ENCODE measurements at places on chromosomes 13 and 19. TPM values are rescaled to one million over a fixed set of nuclear protein-coding genes. Genes with fewer than 3 reads are reported as not detected.

DNA sequence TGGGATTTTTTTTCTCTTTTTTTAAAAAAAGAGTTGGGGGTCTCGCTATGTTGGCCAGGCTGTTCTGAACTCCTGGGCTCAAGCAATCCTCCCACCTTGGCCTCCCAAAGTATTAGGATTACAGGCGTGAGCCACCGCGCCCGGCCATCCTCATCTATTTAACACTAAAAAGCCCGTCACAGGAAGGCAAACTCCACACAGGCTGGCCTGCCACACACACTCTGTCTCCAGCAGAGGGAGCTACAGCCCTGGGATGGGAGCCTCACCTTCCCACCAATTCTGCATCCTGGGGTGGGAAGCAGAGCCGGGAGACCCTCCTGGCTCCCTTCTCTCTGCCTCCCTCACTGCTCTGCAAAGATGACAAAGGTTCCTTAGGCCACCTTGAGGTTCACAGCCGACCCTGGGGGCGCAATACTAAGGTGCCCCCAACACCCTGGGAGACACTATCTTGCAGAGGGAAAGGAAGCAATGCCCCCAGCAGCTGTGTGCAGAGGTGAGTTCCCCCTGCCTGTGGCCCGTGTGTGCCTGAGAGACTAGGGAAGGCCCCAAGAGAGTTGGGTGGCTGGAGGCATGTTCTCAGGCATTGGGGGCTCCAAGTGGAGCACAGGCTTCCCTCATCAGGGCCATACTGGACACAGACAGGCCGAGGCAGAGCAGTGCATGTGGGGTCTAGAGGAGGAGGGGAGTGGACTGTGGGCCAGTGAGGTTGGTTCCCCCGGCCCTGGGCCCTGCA lies 27.4 kb upstream of the TIMM44 start:
- no peaks in the 10 kb centered on the region for H3K27me3 ChIP-seq
- DNase-seq, result peak; percentile 28
- H3K4me1 ChIP-seq, result peaks cover 1% of the 10 kb centered on the region
- H3K36me3 ChIP-seq, result peaks cover 33% of the 10 kb centered on the region
- H3K27ac ChIP-seq, result no peak overlapping the region

- H3K4me3 ChIP-seq, result no peak overlapping the region
- peaks cover 25% of the 10 kb centered on the region for H3K27me3 ChIP-seq
- no peaks in the 10 kb centered on the region for H3K36me3 ChIP-seq
- no peak overlapping the region for H3K27ac ChIP-seq
Observed at GRCh38 chr19:49940482-49940791, 11.1 kb upstream of the NUP62 start.

GRCh38 chr13:51834581-51835171 lies 10.3 kb downstream of the TMEM272 start:
- no peaks in the 10 kb centered on the region for H3K36me3 ChIP-seq
- DNase-seq, result no peak
- H3K27me3 ChIP-seq, result peaks cover 8% of the 10 kb centered on the region

DNA sequence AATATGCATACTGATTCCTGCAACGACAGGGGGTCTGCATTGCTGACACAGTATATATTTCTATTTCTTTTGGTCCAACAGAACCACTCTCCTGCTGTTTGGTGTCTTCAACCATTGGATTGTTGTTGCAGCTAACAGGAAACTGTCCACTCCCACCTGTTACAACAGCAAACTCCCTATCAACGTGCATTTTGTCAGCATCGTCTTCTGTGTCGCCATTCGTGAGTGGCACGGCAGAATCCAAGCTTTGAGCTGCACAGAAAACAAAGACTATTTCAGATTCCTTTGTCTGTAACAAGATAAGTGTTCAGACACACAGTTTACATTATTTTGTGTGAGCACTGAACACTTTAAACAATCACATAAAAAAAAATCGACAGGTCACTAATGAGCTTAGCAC lies 31.3 kb downstream of the ANKRD10 start:
- peaks cover 12% of the 10 kb centered on the region for H3K36me3 ChIP-seq
- no peak for DNase-seq
- H3K4me3 ChIP-seq, result no peak overlapping the region
- H3K4me1 ChIP-seq, result peaks cover 20% of the 10 kb centered on the region
- no peak overlapping the region for H3K27ac ChIP-seq
- no peaks in the 10 kb centered on the region for H3K27me3 ChIP-seq

GRCh38 chr13:26589754-26590153 lies 32.3 kb downstream of the WASF3 start:
- peaks cover 24% of the 10 kb centered on the region for H3K27me3 ChIP-seq
- H3K4me1 ChIP-seq, result no peaks in the 10 kb centered on the region
- H3K36me3 ChIP-seq, result no peaks in the 10 kb centered on the region
- DNase-seq, result no peak
- H3K27ac ChIP-seq, result no peak overlapping the region
- H3K4me3 ChIP-seq, result no peak overlapping the region

GRCh38 chr13:57629821-57630235 lies 1.7 kb upstream of the PCDH17 start:
- H3K27me3 ChIP-seq, result peaks cover 61% of the 10 kb centered on the region
- peaks cover 20% of the 10 kb centered on the region for H3K36me3 ChIP-seq
- peak; percentile 33 for DNase-seq
- H3K4me1 ChIP-seq, result peaks cover 31% of the 10 kb centered on the region

GRCh38 chr13:62960723-62961122 lies 1545.1 kb upstream of the PCDH20 start:
- H3K4me3 ChIP-seq, result no peak overlapping the region
- no peaks in the 10 kb centered on the region for H3K4me1 ChIP-seq
- H3K27me3 ChIP-seq, result no peaks in the 10 kb centered on the region

- no peak for DNase-seq
- H3K4me1 ChIP-seq, result no peaks in the 10 kb centered on the region
- H3K27me3 ChIP-seq, result no peaks in the 10 kb centered on the region
- H3K36me3 ChIP-seq, result no peaks in the 10 kb centered on the region
- H3K4me3 ChIP-seq, result no peak overlapping the region
- H3K27ac ChIP-seq, result no peak overlapping the region
Observed at GRCh38 chr13:106468207-106468606, 67.3 kb downstream of the EFNB2 start.

- H3K4me3 ChIP-seq, result no peak overlapping the region
- no peak for DNase-seq
- H3K36me3 ChIP-seq, result no peaks in the 10 kb centered on the region
- H3K27me3 ChIP-seq, result no peaks in the 10 kb centered on the region
- no peak overlapping the region for H3K27ac ChIP-seq
- H3K4me1 ChIP-seq, result peaks cover 6% of the 10 kb centered on the region
Observed at GRCh38 chr13:74922963-74923362, 559.0 kb downstream of the TBC1D4 start.

- no peak overlapping the region for H3K27ac ChIP-seq
- no peaks in the 10 kb centered on the region for H3K27me3 ChIP-seq
- H3K4me1 ChIP-seq, result no peaks in the 10 kb centered on the region
- H3K4me3 ChIP-seq, result no peak overlapping the region
Observed at GRCh38 chr19:38329651-38330050, 6.0 kb upstream of the CATSPERG start.

- H3K36me3 ChIP-seq, result no peaks in the 10 kb centered on the region
- H3K27me3 ChIP-seq, result no peaks in the 10 kb centered on the region
- H3K27ac ChIP-seq, result no peak overlapping the region
- DNase-seq, result no peak
- H3K4me1 ChIP-seq, result no peaks in the 10 kb centered on the region
Observed at GRCh38 chr13:61247149-61247936, 168.3 kb downstream of the PCDH20 start.

- DNase-seq, result no peak
- no peaks in the 10 kb centered on the region for H3K27me3 ChIP-seq
- peaks cover 14% of the 10 kb centered on the region for H3K36me3 ChIP-seq
- no peak overlapping the region for H3K4me3 ChIP-seq
Observed at GRCh38 chr19:33133438-33134031, 1.6 kb downstream of the WDR88 start.

DNA sequence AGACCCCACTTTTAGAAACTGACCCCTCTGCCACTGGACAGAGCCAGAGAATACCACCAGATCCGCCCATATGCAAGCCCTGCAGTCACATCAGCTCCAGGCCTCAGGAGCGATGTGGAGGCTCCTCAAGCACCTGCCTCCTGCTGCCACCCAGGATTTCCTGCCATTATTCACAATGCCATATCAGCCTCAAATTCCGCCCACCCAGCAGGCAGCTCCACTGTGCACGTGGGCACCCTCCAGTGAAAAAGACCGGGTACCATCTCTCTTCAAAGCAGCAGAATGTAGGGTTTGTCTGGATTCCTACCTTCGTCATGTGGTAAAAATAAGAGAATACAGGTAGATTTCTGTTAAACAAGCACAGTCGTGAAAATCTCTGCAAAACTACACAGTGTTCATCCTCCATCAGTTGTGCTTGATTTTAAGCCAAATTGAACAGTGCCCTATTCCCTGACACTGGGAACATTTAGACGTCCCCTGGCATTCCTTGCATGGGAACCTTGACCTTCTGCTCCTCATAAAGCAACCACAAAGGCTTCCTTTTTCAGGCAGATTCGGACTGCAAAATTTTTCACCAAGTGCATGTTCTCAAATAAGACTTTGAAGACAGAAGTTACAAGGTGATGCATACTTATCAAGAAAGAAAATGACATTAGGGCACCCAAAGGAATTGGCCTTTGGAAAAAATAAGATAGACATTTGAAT lies 56.4 kb downstream of the FAM124A start:
- H3K36me3 ChIP-seq, result no peaks in the 10 kb centered on the region
- peaks cover 5% of the 10 kb centered on the region for H3K4me1 ChIP-seq
- H3K27ac ChIP-seq, result no peak overlapping the region
- H3K27me3 ChIP-seq, result peaks cover 6% of the 10 kb centered on the region

DNA sequence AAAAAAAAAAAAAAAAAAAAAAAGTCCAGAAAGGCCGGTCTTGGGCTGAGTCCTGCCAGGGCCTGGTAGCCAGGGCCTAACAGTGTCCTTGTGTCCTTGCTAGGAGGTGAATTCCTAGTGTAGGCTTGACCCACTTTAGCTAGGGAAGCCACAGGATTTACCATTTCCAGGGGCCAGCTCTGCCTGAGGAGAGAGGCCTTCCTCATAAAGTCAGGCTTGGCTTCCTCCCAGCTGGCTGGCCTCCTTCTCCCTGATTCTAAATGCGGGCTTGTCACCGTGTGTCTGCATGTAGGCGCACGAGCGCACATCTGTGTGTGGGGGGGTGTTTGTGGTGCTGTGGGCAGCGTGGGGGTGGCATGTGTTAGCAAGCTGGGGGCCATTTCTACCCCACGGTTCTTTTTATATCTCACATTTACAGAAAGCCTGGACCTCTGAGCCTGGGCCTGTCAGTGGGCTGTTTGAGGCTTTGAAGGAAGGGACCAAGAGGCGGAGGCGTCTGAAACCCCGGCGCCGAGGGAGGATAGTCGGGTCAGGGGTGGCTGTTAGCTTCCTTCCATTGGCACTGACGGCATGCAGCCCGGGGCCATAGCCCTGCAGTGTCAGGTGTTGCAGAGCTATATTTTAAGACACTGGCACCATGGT lies 31.7 kb downstream of the IER2 start:
- peaks cover 21% of the 10 kb centered on the region for H3K4me1 ChIP-seq
- H3K27ac ChIP-seq, result peak overlapping the region; percentile 34
- no peaks in the 10 kb centered on the region for H3K27me3 ChIP-seq
- H3K4me3 ChIP-seq, result no peak overlapping the region

DNA sequence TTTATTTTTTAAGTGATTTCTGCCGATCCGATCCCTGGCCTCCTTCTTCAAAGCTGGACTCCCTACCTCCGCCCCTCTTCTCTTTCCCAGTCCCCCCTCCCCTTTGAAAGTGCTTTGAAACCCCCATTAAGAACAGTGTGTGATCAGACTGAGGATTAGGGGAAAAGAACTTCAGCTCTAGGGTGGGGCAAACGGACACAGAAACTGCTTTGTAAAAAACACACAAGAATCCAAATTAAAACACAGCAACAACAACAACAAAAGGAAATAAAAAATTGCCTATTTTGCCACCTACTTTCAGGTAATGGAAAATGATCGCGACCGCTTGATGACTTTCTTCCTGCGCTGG lies 1.4 kb downstream of the SPRY2 start:
- H3K4me3 ChIP-seq, result no peak overlapping the region
- peaks cover 31% of the 10 kb centered on the region for H3K27me3 ChIP-seq
- peaks cover 3% of the 10 kb centered on the region for H3K36me3 ChIP-seq
- peaks cover 14% of the 10 kb centered on the region for H3K4me1 ChIP-seq
- no peak overlapping the region for H3K27ac ChIP-seq
- DNase-seq, result no peak

- no peak overlapping the region for H3K27ac ChIP-seq
- peak; percentile 36 for DNase-seq
- no peak overlapping the region for H3K4me3 ChIP-seq
- H3K36me3 ChIP-seq, result no peaks in the 10 kb centered on the region
- H3K27me3 ChIP-seq, result peaks cover 16% of the 10 kb centered on the region
Observed at GRCh38 chr19:35404879-35405622, 34.2 kb downstream of the GPR42 start.

GRCh38 chr19:5655412-5655811 lies 24.9 kb downstream of the MICOS13 start:
- no peak overlapping the region for H3K27ac ChIP-seq
- H3K4me1 ChIP-seq, result no peaks in the 10 kb centered on the region
- no peaks in the 10 kb centered on the region for H3K27me3 ChIP-seq
- H3K36me3 ChIP-seq, result peaks cover 69% of the 10 kb centered on the region
- H3K4me3 ChIP-seq, result no peak overlapping the region

GRCh38 chr19:41025871-41026270 lies 34.8 kb downstream of the CYP2B6 start:
- H3K4me1 ChIP-seq, result no peaks in the 10 kb centered on the region
- no peak overlapping the region for H3K4me3 ChIP-seq
- H3K27me3 ChIP-seq, result peaks cover 28% of the 10 kb centered on the region
- no peak for DNase-seq

- H3K27ac ChIP-seq, result no peak overlapping the region
- no peak overlapping the region for H3K4me3 ChIP-seq
- H3K27me3 ChIP-seq, result no peaks in the 10 kb centered on the region
- DNase-seq, result no peak
- H3K36me3 ChIP-seq, result no peaks in the 10 kb centered on the region
Observed at GRCh38 chr13:85724546-85725432, 74.4 kb downstream of the SLITRK6 start.

KDM4B gene
- 46.3 TPM for total RNA-seq

ZNF223 gene
- 0.40 TPM for total RNA-seq

CD79A gene
- 0.38 TPM for total RNA-seq

ZNF649 gene
- 8.1 TPM for total RNA-seq

CDKN2D gene
- total RNA-seq, result 89.4 TPM

NUP62 gene
- total RNA-seq, result 114 TPM

ZNF573 gene
- 6.5 TPM for total RNA-seq
